Tibial nerve (tissue), 4 donors: ENCODE measurements at places on chromosomes 16 and 17. TPM values are rescaled to one million over a fixed set of nuclear protein-coding genes. Genes with fewer than 3 reads are reported as not detected.

DNA sequence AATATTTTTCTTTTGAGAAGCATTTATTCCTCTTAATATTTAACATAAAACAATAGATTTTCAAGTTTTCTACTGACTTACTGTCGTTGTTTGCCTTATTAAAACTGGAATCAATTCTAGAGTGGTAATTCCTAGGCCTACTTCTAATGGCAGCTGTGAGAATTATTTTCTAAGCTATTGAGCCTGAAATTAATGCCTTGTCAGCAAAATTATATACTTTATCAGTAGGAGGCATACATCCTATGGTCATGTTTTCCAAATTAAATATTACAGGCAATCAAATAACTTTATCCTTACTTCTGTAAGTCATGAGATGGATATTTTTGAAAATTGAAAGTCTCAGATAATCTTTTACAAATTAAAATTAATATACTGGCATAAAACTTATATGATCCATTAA lies 239.1 kb upstream of the CNTNAP4 start:
- no peak overlapping the region for H3K27ac ChIP-seq
- H3K27me3 ChIP-seq, result no peaks in the 10 kb centered on the region

DNA sequence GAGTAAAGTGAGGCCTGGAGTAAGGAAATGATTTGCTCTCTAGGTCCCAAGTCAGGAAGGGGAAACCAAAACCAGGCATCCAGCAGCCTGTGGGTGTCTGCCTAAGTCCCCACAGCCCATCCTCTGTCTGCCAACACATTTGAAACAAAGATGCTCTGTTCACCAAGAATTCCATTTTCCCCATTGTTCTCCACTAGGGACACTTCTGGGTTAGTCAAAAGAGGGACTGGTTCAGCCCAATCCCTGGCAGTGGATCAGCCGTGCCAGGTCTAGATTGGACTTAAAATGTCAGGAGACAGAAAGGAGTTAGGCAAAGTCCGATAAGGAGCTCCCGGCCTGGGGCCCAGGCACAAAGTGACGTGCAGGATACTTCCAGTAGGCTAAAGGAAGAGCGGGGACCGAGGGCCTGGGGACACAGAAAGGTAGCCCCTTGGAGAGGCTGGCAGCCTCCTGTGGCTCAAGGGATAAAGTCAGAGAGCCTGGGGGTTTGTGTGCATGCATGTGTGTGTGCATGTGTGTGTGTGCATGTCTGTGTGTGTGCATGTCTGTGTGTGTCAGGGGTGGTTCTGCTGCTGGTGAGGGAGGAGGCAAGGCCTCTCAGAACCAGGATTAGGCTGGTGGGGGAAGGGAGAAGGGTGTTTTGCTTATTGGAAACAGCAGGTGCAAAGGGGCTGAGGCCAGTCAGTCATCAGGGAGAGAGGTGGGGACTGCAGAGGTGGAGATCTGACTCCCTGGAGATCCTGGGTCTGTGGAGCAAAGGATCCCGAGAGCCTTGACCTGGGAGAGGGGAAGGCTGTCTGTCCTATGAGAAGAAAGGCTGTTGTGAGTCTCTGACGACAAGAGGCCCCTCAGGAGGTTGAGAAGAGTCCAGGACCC lies 41.7 kb upstream of the IL34 start:
- H3K27me3 ChIP-seq, result no peaks in the 10 kb centered on the region
- no peaks in the 10 kb centered on the region for H3K4me1 ChIP-seq
- no peak for DNase-seq
- no peaks in the 10 kb centered on the region for H3K36me3 ChIP-seq

- no peaks in the 10 kb centered on the region for H3K36me3 ChIP-seq
- no peak for DNase-seq
- no peaks in the 10 kb centered on the region for H3K27me3 ChIP-seq
These were observed 30.5 kb downstream of the SLC5A11 start for GRCh38 chr16:24876231-24876630.

DNA sequence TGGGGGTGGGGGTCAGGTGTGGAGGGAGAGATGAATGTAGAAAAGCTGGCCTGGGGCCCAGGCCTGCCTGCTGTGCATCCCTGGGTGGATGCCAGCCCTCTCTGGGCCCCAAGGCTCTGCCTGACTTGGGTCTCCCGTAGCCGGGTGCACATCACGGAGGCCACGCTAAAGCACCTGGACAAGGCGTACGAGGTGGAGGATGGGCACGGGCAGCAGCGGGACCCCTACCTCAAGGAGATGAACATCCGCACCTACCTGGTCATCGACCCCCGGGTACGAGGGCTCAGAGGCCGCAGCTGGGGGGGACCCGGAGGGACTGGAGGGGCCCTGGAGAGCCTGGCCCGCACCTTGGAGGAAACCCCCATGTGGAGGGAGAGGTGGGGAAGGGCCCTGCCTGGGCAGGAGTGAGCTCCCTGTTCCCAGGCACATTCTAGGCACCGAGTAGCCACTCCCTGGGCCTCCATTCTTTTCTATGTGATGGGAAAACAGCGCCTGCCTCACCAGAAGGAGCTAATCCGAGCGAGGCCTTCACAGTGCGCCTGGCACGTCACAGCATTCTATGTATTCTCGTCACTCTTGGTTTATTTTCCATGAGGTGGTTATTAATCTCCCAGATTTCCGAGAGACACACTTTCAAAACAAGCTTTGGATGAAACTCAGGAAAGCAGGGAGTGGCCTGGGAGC lies 34.7 kb downstream of the ADCY7 start:
- H3K27ac ChIP-seq, result no peak overlapping the region
- no peak overlapping the region for H3K4me3 ChIP-seq
- no peaks in the 10 kb centered on the region for H3K4me1 ChIP-seq

Gene PLA2G10
- total RNA-seq, result not detected

Gene CBLN1
- not detected for total RNA-seq

GRCh38 chr16:88430524-88431446 lies 22.3 kb upstream of the ZFPM1 start:
- no peak for DNase-seq
- H3K27me3 ChIP-seq, result peaks cover 24% of the 10 kb centered on the region
- H3K36me3 ChIP-seq, result no peaks in the 10 kb centered on the region
- H3K27ac ChIP-seq, result peak overlapping the region; percentile 49

DNA sequence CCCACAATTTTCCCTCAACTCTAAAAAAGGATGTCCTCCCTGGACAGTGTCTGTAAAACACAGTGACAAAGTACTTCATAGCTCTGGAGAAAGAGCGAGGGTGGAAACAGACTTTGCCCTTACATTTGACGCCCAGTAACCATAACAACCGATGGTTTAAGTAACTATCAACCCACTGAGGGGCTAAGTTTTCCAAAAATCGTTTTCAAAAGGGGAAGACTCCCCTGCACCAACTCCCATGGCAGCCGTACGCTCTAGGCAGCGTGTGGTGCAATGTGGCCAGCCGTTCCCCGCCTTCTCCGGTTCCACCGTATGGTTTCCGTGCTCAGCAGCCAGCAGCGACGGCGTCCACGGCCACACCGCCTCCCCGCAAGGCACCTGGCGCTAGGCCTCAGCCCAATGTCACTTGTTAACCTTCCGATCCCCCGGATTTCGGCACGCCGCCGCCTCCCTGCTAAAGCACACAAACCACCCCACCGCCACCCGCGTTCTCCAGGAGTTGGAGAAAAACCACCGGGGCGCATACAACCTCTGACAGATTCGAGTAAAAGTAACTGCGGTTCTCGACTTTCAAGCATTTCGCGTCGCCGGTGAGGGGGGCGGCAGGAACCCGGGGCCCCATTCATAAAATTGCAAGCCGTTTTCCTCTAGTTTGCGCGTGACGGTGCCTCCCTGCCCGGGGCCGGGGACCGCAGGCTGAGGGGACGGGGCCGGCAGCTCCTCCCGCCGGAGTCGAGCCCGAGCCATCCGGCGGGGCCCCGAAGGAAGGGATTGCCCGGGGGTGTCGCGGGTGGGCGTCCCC lies 661 bp downstream of the TEX2 start:
- H3K27me3 ChIP-seq, result no peaks in the 10 kb centered on the region
- H3K27ac ChIP-seq, result peak overlapping the region; percentile 91
- peaks cover 10% of the 10 kb centered on the region for H3K4me1 ChIP-seq
- H3K4me3 ChIP-seq, result peak overlapping the region; percentile 94

- no peak for DNase-seq
- peaks cover 6% of the 10 kb centered on the region for H3K36me3 ChIP-seq
- H3K27ac ChIP-seq, result no peak overlapping the region
- no peak overlapping the region for H3K4me3 ChIP-seq
- no peaks in the 10 kb centered on the region for H3K4me1 ChIP-seq
These were observed 23.4 kb downstream of the C1QTNF1 start for GRCh38 chr17:79047291-79047920.

GRCh38 chr16:27463741-27464591 lies 62.0 kb downstream of the IL21R start:
- H3K27ac ChIP-seq, result no peak overlapping the region
- DNase-seq, result no peak
- H3K4me3 ChIP-seq, result no peak overlapping the region
- H3K27me3 ChIP-seq, result no peaks in the 10 kb centered on the region
- no peaks in the 10 kb centered on the region for H3K4me1 ChIP-seq

GRCh38 chr16:31780342-31780741 lies 93.3 kb upstream of the ZNF267 start:
- no peaks in the 10 kb centered on the region for H3K36me3 ChIP-seq
- no peak overlapping the region for H3K4me3 ChIP-seq
- H3K4me1 ChIP-seq, result no peaks in the 10 kb centered on the region

DNA sequence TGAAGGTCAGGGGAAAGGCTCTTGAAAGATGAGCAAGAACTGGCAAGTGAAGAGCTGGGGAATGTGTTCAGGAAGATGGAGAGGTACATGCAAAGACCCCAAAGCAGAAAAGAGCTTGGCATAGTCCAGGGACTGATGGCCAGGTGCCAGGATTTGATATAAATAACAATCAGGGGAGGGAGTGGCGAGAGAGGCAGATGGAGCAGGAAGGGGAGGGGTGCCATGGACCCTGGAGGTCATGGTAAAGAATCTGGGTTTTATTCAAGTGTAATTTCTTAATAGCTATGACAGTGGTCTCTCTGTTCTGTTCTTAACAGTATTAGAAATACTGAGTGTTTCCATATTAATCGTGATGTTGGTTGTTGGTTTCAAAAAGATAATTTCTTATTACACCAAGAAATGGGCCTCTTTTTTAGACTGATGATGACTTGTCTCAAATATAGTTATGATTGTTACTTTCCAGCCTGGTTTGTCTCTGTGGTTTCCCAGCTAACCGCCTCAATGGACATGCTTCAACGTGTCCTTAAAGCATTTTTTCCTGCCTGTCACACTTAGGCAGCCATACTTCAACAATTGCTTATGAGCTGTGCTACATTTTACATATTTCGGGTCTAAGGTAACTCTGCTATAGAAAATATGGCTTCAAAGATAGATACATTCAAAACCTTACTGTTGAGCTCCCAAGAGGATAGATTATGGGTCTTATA lies 49.4 kb downstream of the MYH10 start:
- H3K4me1 ChIP-seq, result no peaks in the 10 kb centered on the region
- no peak overlapping the region for H3K27ac ChIP-seq
- no peak overlapping the region for H3K4me3 ChIP-seq
- DNase-seq, result no peak

Gene LITAFD
- total RNA-seq, result not detected

DNA sequence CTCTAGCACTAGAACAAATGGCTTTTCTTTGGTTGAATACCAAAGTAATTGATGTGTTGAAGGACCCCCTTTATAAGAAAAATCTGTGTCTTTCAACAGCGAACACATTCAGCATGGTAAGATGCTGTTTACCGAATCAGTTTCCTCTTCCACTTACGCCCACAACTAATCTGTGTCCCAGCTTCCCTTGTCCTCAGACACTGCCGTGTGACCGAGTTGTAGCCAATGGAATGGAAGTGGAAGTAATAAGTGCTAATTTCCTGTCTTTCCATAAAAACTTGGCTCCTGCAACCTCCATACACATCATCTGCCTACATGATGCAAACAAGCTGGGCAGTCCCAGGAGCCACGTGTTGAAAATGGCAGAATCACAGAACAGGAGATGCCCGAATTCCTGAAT lies 10.4 kb downstream of the CDIPT start:
- DNase-seq, result no peak
- H3K27me3 ChIP-seq, result no peaks in the 10 kb centered on the region
- no peaks in the 10 kb centered on the region for H3K4me1 ChIP-seq
- no peak overlapping the region for H3K4me3 ChIP-seq
- H3K36me3 ChIP-seq, result no peaks in the 10 kb centered on the region

DNA sequence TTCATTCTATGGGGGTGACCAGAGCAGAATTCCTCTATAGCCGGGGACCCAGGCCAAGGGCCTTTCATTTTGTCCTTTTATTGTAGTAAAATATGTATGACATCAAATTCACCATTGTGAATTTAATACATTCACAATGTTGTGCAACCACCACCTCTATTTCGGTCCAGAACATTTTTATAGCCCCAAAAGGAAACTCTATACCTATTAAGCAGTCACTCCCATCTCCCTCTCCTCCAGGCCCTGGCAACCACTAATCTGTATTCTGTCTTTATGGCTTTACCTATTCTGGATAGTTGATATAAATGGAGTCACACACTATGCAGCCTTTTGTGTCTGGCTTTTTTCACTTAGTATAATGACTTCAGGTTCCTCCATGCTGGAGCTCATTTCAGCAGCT lies 9.7 kb upstream of the TNS4 start:
- H3K36me3 ChIP-seq, result no peaks in the 10 kb centered on the region
- no peaks in the 10 kb centered on the region for H3K27me3 ChIP-seq
- no peak for DNase-seq

Gene RDM1
- total RNA-seq, result not detected

- no peaks in the 10 kb centered on the region for H3K27me3 ChIP-seq
- H3K4me1 ChIP-seq, result no peaks in the 10 kb centered on the region
- no peak overlapping the region for H3K27ac ChIP-seq
- no peak overlapping the region for H3K4me3 ChIP-seq
- DNase-seq, result no peak
- no peaks in the 10 kb centered on the region for H3K36me3 ChIP-seq
These were observed 268.5 kb downstream of the CBLN1 start for GRCh38 chr16:49012961-49013726.

GRCh38 chr17:44197980-44198720 lies 1.5 kb downstream of the ATXN7L3 start:
- peak overlapping the region; percentile 83 for H3K4me3 ChIP-seq
- H3K36me3 ChIP-seq, result peaks cover 44% of the 10 kb centered on the region
- no peaks in the 10 kb centered on the region for H3K4me1 ChIP-seq
- H3K27ac ChIP-seq, result peak overlapping the region; percentile 98

DNA sequence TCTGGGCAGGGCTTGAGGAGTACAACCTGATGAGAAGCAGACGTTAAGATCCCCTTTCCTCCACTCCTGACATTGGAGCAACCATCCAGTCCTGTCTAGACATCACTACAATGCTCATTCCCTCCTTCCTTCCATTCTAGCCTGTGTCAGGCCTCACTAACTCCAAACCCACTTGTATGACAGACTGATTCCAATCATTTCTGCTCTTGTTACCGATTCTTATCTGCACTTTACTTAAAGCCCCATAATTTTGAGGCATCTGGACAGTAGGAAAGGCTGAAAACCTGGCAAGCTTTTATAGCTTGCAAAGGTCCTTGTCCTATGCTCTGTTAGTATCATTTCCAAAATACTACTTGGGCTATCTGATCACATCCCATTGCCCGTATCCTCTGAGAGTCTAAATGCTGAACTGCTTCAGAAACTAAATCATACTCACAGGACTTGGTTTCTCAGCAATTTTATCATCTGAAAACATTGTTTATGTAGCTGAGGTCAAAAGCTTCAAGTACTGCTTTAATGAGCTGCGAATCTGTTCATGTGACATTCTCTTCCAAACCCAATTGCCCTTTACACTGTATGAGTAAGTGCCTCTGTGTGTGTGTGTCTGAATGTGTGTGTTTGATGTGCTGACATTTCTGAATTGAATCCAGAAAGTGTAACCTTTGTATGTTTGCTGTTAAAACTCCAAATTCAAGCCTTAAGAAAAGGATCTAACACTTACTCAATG lies 57.2 kb upstream of the CACNG3 start:
- H3K27ac ChIP-seq, result no peak overlapping the region
- H3K4me3 ChIP-seq, result no peak overlapping the region
- no peaks in the 10 kb centered on the region for H3K36me3 ChIP-seq
- no peaks in the 10 kb centered on the region for H3K4me1 ChIP-seq
- DNase-seq, result no peak

GRCh38 chr16:67278773-67279295 lies 498 bp upstream of the PLEKHG4 start:
- peaks cover 20% of the 10 kb centered on the region for H3K4me1 ChIP-seq
- H3K4me3 ChIP-seq, result peak overlapping the region; percentile 51
